Skin of body (tissue), 3 donors: ENCODE measurements at places on chromosomes 2 and 18. TPM values are rescaled to one million over a fixed set of nuclear protein-coding genes. Genes with fewer than 3 reads are reported as not detected.

Gene GTF2A1L
- total RNA-seq, result 1.5 TPM

Gene MEP1B
- total RNA-seq, result not detected

Gene C2orf78
- total RNA-seq, result not detected

Gene HTR2B
- total RNA-seq, result 0.30 TPM

Gene ESPNL
- total RNA-seq, result 0.69 TPM

Gene KIAA2012
- 0.10 TPM for total RNA-seq

Gene SAG
- total RNA-seq, result not detected

Gene LOXL3
- 3.7 TPM for total RNA-seq

Gene HRH4
- 0.30 TPM for total RNA-seq

Gene MATN3
- total RNA-seq, result 0.30 TPM

Gene IL1RL1
- total RNA-seq, result 8.7 TPM

Gene SEPTIN10
- total RNA-seq, result 89.9 TPM

Gene RAB31
- total RNA-seq, result 31.1 TPM

Gene RAB27B
- 10.5 TPM for total RNA-seq

Gene NT5DC4
- total RNA-seq, result not detected

Gene GPR155
- total RNA-seq, result 5.8 TPM

Gene CDH20
- total RNA-seq, result 2.8 TPM

Gene GCG
- not detected for total RNA-seq

Gene G6PC2
- not detected for total RNA-seq

Gene C2orf92
- total RNA-seq, result 9.3 TPM

Gene SRD5A2
- not detected for total RNA-seq

Gene SH3BP4
- 14.6 TPM for total RNA-seq

Gene GULP1
- 56.8 TPM for total RNA-seq

Gene MC5R
- not detected for total RNA-seq

Gene HOXD4
- 5.4 TPM for total RNA-seq

Gene PTMA
- 634 TPM for total RNA-seq

Gene SULT1C4
- 14.7 TPM for total RNA-seq
